ENCODE measurements at places on chromosomes 5 and 9. TPM values are rescaled to one million over a fixed set of nuclear protein-coding genes. Genes with fewer than 3 reads are reported as not detected.

DNA sequence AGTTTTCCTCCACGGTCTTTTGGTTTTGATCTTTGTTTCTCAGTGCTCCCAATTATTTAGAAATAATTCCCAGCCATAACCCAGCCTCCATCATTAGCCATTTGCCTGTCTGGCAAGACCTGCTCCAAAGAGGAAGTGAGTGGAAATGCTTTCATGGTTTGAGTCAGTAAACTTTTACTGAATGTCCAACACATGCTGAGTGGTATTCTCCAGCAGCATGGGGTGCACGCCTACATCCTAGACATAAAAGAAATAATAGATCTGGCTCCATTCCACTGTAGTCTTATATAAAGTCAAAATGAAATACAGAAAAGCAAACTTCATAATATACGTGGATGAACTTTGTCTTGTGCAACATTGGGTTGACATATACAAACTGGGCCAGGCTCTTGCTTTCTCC, 757.2 kb downstream of the TLE1 start:
- no peak overlapping the region for H3K27ac ChIP-seq
- H3K36me3 ChIP-seq = no peaks in the 10 kb centered on the region
- no peak for DNase-seq
- no peaks in the 10 kb centered on the region for H3K4me1 ChIP-seq

DNA sequence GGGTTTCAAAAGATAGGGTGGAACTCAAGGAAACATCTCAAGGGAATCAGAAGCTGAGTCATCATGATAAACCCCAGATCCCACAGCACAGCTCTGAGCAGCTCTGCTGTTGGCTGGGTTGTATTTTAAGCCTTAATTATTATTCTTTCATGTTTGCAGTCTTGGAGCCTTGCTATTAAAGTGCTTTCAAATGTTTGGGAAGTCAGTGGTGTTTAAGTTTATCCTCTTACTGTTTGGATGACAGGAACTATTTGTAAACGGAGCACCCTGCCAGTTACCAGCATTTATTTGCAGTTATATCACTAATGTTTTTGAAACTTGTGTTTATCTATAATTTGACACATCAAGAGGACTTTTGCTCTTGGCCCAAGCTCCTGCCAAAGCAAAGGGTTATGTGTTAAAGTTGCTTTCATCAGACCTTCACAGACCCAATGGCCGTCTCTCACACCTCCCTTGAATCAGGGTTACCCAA, 141.1 kb upstream of the SPDL1 start:
- H3K27me3 ChIP-seq = peaks cover 3% of the 10 kb centered on the region
- H3K36me3 ChIP-seq = no peaks in the 10 kb centered on the region
- DNase-seq = no peak
- no peak overlapping the region for H3K27ac ChIP-seq

DNA sequence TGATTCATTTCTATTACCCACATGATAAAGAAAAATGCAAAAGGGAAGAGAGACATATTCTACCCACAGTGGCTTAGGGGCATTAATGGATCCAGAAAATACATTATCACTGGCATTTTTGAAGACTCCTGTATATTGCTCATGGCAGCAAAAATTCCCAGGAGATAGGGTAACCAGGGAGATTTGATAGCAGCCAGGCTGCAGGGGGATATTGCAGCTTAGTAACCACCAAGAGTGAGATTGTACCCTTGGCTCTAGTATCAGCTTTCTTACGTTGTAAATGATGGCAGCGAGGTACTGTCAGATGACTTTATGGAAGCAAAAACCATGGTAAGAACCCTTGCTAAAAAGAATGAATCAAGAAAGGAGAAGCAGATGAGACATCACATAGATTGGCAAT, 19.8 kb upstream of the ALDH1A1 start:
- peaks cover 5% of the 10 kb centered on the region for H3K27me3 ChIP-seq
- H3K4me1 ChIP-seq = no peaks in the 10 kb centered on the region
- DNase-seq = no peak
- H3K36me3 ChIP-seq = no peaks in the 10 kb centered on the region
- H3K4me3 ChIP-seq = no peak overlapping the region

GRCh38 chr5:129135633-129136032, 41.1 kb downstream of the ISOC1 start:
- H3K4me3 ChIP-seq = no peak overlapping the region
- no peaks in the 10 kb centered on the region for H3K27me3 ChIP-seq
- H3K27ac ChIP-seq = no peak overlapping the region
- DNase-seq = peak; percentile 23

DNA sequence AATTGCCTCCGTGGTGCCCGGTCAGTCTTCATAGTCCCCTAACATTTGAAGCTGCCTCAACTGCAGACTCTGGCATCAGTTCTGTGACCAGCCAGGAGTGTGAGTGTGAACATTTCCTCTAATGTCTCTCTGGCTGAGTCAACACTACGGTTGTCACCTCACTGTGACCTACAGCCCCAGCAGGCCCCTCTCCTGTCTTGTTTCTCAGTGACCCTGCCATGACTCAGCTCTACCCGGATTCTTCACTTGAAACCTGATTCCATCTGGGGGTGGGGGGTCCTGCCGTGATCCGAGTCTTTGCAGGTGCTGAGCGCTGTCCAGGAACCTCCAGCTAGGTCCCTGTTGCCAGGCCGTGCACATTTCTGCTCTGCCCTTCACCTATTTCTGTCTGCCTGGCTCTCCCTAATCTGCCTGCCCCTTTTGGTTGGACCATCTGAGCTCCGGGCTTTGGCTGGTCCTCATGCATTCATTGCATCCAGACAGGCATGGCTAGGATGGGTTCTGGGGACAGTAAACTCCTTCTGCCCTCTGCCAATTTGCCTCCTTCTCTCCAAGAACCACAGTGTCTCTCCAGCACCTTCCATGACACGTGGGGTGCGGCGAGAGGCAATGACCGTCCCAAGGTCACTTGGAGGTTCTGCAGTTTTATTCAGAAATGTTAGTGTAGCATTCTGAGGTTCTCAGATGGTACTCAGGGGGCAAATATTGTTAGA, 24.2 kb downstream of the STC2 start:
- peaks cover 31% of the 10 kb centered on the region for H3K27me3 ChIP-seq
- H3K36me3 ChIP-seq = no peaks in the 10 kb centered on the region
- no peak overlapping the region for H3K27ac ChIP-seq
- no peaks in the 10 kb centered on the region for H3K4me1 ChIP-seq
- peak; percentile 16 for DNase-seq
- no peak overlapping the region for H3K4me3 ChIP-seq

- no peaks in the 10 kb centered on the region for H3K27me3 ChIP-seq
- no peak overlapping the region for H3K27ac ChIP-seq
- H3K36me3 ChIP-seq = no peaks in the 10 kb centered on the region
- H3K4me3 ChIP-seq = no peak overlapping the region
- H3K4me1 ChIP-seq = no peaks in the 10 kb centered on the region
These were observed 95.1 kb downstream of the FBXL7 start for GRCh38 chr5:15594977-15595568.

ABLIM3 gene
- total RNA-seq = not detected

NRG2 gene
- 0.11 TPM for total RNA-seq

GRCh38 chr5:40277161-40277906, 402.4 kb upstream of the PTGER4 start:
- peak overlapping the region; percentile 97 for H3K27ac ChIP-seq
- H3K4me1 ChIP-seq = peaks cover 45% of the 10 kb centered on the region
- peak; percentile 64 for DNase-seq

SPATA31E1 gene
- not detected for total RNA-seq

DNA sequence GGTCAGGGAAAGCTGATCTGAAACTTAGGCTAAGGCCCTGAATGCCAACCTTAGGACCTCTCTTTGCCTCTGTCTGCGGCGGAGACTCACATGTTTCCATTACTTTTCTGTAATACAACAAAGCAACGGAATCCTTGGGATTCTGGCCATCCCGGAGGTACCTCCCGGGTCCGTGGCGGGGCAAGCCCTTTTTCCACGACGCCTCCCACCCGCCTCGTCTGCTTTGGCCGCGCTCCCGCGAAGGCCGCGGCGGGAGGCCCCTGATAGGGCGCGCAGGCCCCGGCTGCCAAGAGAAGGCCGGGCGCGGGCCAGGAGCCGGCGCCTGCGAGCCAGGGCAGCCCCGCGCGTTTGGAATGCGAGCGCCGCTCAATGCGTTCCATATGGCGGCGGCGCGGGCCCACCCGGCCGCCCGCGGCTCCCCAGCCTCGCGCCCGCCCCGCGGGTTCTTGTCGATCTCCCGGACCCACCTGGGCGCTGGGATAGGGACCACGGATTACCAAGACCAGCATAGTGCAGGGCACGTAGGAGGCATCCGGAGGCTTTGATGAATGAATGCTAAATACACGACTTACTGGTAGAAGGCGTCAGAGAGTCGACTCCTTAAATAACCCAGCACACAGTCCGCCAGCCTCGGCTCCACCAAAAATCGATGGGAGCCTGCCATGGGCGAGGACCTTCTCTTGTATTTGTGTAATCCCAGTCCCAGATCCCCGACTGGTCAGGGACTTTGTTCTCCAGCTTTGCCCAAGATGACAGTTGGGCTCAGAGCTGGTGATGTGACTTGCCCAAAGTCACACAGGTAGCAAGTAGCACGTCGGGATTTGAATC, 17.5 kb upstream of the PHF19 start:
- peaks cover 83% of the 10 kb centered on the region for H3K4me1 ChIP-seq
- peak overlapping the region; percentile 98 for H3K27ac ChIP-seq
- H3K4me3 ChIP-seq = no peak overlapping the region
- no peaks in the 10 kb centered on the region for H3K27me3 ChIP-seq
- DNase-seq = no peak

DNA sequence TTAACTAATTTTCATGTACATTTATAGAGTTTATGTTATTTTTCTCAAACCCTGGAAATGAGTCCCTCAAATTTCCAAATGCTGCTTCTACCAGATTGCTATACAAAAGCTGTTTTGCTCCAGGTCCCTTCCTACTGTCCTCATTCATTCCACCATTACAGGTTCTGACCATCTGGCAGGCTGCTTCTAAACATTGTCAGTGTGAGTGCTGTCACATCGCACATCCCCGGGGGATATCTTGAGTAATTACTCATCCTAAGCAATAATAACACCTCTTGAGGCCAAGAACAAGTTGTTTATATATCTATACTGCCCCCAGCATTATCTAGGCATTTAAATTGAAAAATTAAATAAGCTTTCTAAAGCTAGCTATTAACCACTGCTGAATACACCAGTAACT, 1675.3 kb upstream of the CDH6 start:
- DNase-seq = no peak
- no peaks in the 10 kb centered on the region for H3K27me3 ChIP-seq
- no peak overlapping the region for H3K27ac ChIP-seq
- no peaks in the 10 kb centered on the region for H3K4me1 ChIP-seq

GRCh38 chr9:126722922-126723806, 81.7 kb upstream of the ZBTB43 start:
- H3K4me3 ChIP-seq = peak overlapping the region; percentile 79
- DNase-seq = peak; percentile 83
- H3K27ac ChIP-seq = peak overlapping the region; percentile 91
- H3K4me1 ChIP-seq = peaks cover 43% of the 10 kb centered on the region
- H3K27me3 ChIP-seq = no peaks in the 10 kb centered on the region
- no peaks in the 10 kb centered on the region for H3K36me3 ChIP-seq

- H3K4me1 ChIP-seq = no peaks in the 10 kb centered on the region
- no peak overlapping the region for H3K27ac ChIP-seq
- no peaks in the 10 kb centered on the region for H3K27me3 ChIP-seq
- no peak for DNase-seq
These were observed 1360.8 kb upstream of the C9orf72 start for GRCh38 chr9:28934111-28934510.

SLC34A1 gene
- total RNA-seq = 0.29 TPM

GRCh38 chr5:33102551-33102950, 338.2 kb upstream of the TARS1 start:
- no peak overlapping the region for H3K27ac ChIP-seq
- no peak overlapping the region for H3K4me3 ChIP-seq
- no peaks in the 10 kb centered on the region for H3K4me1 ChIP-seq
- no peaks in the 10 kb centered on the region for H3K36me3 ChIP-seq
- no peaks in the 10 kb centered on the region for H3K27me3 ChIP-seq
